ENCODE measurements at places on chromosomes 12 and 14. TPM values are rescaled to one million over a fixed set of nuclear protein-coding genes. Genes with fewer than 3 reads are reported as not detected.

Gene SMCO2
- total RNA-seq = not detected

Gene NAB2
- 49.6 TPM for total RNA-seq

Gene CBLN3
- 1.5 TPM for total RNA-seq

Gene PPP4R4
- 2.5 TPM for total RNA-seq

Gene SLCO1B1
- total RNA-seq = not detected

Gene PRH2
- not detected for total RNA-seq

Gene LRIG3
- total RNA-seq = 18.3 TPM

Gene KRT72
- total RNA-seq = not detected

Gene ENO2
- total RNA-seq = 66.8 TPM

Gene DNAI7
- total RNA-seq = 0.28 TPM

Gene MMP19
- total RNA-seq = 2.5 TPM

Gene TAMALIN
- total RNA-seq = 9.0 TPM

Gene ABCD2
- total RNA-seq = under 0.01 TPM

Gene CYP27B1
- 0.19 TPM for total RNA-seq

Gene CLEC4C
- total RNA-seq = not detected

Gene CD163L1
- 3.3 TPM for total RNA-seq

Gene MIP
- 0.19 TPM for total RNA-seq

Gene VTI1B
- 73.6 TPM for total RNA-seq

Gene KLHL33
- 0.28 TPM for total RNA-seq

Gene SERPINA5
- total RNA-seq = under 0.01 TPM

Gene LPAR5
- total RNA-seq = not detected

Gene GPX2
- total RNA-seq = not detected

Gene ACOT6
- not detected for total RNA-seq

Gene DLGAP5
- total RNA-seq = 53.7 TPM

Gene ATXN3
- total RNA-seq = 42.8 TPM

Gene KERA
- total RNA-seq = not detected

Gene MDM1
- 15.5 TPM for total RNA-seq

Gene OAS3
- 9.2 TPM for total RNA-seq

Gene GPR84
- total RNA-seq = not detected

Gene TPH2
- not detected for total RNA-seq

Gene ACSS3
- 6.3 TPM for total RNA-seq

Gene SIX6
- not detected for total RNA-seq

Gene SLC8B1
- total RNA-seq = 20.9 TPM

Gene PDE3A
- total RNA-seq = 23.1 TPM

Gene RERGL
- 0.38 TPM for total RNA-seq

Gene MMP14
- total RNA-seq = 383 TPM
